ENCODE measurements at places on chromosomes 16 and 17.

- H3K27ac ChIP-seq, result peak overlapping the region; percentile 36
- H3K4me3 ChIP-seq, result no peak overlapping the region
- no peaks in the 10 kb centered on the region for H3K36me3 ChIP-seq
- peak; percentile 53 for DNase-seq
These were observed 18.5 kb downstream of the ARL4D start for GRCh38 chr17:43416998-43417890.

DNA sequence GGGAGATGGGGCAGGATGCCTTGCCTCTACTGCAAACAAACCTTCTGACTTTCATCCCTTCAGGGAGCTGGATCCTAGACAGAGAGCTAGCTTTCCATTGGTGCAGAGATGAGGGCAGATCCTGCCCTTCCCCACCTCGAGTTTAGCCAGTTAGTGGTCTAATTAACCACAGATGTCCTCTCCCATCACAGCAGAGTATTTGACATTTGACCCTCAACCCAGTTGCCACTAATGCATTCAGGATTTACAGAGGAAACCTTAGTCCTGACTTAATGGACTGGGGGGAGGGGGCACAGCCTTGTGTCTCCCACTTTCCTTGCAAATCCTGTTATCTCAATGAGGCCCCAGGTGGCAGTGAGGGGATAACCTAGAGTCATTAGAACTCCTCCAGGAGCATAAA is 10.2 kb downstream of the PIP4K2B start:
- no peak overlapping the region for H3K27ac ChIP-seq
- H3K36me3 ChIP-seq, result peaks cover 45% of the 10 kb centered on the region
- no peaks in the 10 kb centered on the region for H3K27me3 ChIP-seq
- no peak for DNase-seq
- no peak overlapping the region for H3K4me3 ChIP-seq

- H3K27me3 ChIP-seq, result no peaks in the 10 kb centered on the region
- H3K4me3 ChIP-seq, result no peak overlapping the region
- peaks cover 85% of the 10 kb centered on the region for H3K36me3 ChIP-seq
- H3K27ac ChIP-seq, result no peak overlapping the region
These were observed 26.8 kb upstream of the CAPN15 start for GRCh38 chr16:500709-501108.

DNA sequence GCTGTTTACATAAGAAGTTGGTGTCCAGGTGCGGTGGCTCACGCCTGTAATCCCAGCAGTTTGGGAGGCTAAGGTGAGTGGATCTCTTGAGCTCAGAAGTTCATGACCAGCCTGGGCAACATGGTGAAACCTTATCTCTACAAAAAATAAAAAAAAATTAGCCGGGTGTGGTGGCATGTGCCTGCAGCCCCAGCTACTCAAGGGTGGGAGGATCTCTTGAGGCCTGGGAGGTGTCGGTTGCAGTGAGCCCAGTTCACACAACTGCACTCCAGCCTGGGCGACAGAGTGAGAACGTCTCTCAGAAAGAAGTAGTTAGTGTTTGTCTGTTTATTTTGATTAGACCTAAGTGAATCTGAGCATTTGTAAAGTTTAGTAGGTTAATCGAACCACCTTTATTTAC is 12.8 kb downstream of the DDX19A start:
- peaks cover 87% of the 10 kb centered on the region for H3K36me3 ChIP-seq
- no peak for DNase-seq
- no peaks in the 10 kb centered on the region for H3K4me1 ChIP-seq
- no peak overlapping the region for H3K27ac ChIP-seq

DNA sequence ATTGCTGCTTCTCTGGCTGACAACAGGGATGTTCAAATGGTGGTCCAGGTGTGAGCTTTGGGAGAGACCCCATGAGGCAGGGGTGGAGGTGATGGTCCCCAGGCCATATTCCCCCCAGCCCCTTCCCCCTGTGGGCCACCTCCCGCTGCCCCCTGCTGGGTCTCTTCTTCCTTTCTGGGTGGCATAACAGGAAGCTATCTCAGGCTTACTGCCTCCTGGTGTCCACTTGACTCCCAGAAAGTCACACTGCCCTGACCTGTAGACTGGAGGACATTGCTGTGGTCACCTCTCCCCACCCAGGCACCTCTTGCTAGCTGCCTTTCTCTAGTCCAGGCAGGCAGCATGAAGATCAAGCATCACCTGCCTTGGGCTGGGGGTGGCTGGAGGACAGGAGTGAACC is 46.4 kb upstream of the PLCG2 start:
- H3K36me3 ChIP-seq, result no peaks in the 10 kb centered on the region
- H3K27me3 ChIP-seq, result no peaks in the 10 kb centered on the region
- H3K27ac ChIP-seq, result no peak overlapping the region
- DNase-seq, result no peak
- H3K4me3 ChIP-seq, result no peak overlapping the region
- peaks cover 12% of the 10 kb centered on the region for H3K4me1 ChIP-seq

DNA sequence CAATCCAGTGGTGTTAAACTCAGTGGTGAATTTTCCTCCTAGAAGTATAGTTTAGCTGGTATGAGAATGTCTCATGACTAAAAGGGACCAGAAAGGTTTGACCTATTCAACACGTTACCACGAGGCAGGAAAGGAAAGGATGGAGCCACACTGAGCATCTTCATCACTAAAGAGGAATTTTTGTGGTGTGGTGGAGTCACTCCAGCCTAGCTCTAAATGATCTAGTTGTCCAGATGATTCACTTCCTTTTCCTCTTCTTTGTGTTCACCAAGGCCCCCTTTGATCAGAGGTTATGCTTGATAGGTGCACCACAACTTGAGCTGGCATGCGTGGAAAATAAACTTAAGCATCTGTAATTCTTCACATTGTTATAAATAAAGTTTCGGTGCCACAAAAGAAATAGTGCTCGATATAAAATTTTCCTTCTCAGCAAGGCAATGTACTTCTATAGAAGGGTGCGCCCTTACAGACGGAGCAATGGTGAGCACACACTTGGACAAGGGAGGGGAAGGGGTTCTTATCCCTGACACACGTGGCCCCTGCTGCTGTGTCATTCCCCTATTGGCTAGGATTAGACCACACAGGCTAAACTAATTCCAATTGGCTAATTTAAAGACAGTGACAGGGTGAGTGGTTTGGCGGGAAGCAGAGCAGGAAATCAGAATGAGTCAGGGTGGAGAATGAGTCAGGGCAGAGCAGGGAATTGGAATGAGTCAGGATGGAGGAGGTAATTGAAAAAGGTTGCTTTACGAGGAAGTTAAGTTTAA is 254.6 kb downstream of the HS3ST3A1 start:
- no peak for DNase-seq
- no peaks in the 10 kb centered on the region for H3K4me1 ChIP-seq
- H3K27me3 ChIP-seq, result no peaks in the 10 kb centered on the region
- H3K27ac ChIP-seq, result no peak overlapping the region

DNA sequence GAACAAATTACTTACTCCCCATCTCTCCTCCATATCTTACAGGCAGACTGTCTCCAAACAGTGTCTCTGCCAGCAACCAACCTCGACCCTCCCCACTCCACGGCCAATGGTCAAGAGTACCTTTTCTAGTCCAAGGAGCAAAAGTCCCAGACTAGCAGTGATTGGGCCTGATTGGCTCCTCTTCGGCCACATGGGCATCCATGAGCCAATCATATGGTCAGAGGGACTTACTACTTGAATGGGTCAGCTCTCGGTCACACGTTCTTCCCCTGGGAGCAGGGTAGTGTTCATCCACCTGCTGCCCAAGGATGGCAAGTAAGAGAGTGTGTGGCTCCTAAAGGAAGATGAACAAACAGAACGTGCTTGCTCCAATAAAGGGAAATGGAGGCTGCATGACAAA is 84.6 kb downstream of the C16orf78 start:
- H3K4me1 ChIP-seq, result no peaks in the 10 kb centered on the region
- no peaks in the 10 kb centered on the region for H3K27me3 ChIP-seq

- peaks cover 3% of the 10 kb centered on the region for H3K4me1 ChIP-seq
- H3K27ac ChIP-seq, result no peak overlapping the region
- no peak overlapping the region for H3K4me3 ChIP-seq
- H3K27me3 ChIP-seq, result no peaks in the 10 kb centered on the region
- no peaks in the 10 kb centered on the region for H3K36me3 ChIP-seq
- DNase-seq, result no peak
These were observed 35.9 kb downstream of the HSBP1 start for GRCh38 chr16:83843657-83844056.

- no peaks in the 10 kb centered on the region for H3K27me3 ChIP-seq
- H3K36me3 ChIP-seq, result peaks cover 17% of the 10 kb centered on the region
- no peaks in the 10 kb centered on the region for H3K4me1 ChIP-seq
- no peak overlapping the region for H3K4me3 ChIP-seq
- no peak overlapping the region for H3K27ac ChIP-seq
- DNase-seq, result no peak
These were observed 40.1 kb downstream of the RANBP10 start for GRCh38 chr16:67766291-67766690.

DNA sequence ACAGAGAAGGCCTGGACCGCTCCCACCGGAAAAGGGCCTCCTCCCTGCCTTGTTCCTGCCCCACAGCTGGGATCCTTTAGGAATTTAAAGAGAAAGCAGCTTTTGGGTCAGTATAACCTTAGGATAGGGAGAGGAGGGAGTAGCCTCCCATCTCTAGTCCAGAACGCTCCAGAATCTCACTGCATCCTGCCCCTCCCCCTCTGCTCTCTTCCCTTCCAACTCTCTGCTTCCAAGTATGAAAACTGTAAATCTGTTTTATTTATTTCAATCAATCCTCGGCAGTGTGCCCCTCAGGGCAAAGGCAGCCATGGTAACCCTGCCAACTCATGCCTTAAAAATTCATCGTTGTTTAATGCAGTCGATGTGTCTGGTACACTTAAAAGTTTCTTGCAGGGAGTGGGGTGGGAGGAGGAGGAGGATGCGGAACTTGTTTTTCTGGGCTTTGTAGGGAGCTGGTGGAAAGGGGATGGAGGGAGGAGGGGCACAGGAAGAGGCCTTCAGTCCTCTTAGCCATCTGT is 21.2 kb upstream of the MTSS2 start:
- peak overlapping the region; percentile 67 for H3K27ac ChIP-seq
- H3K4me1 ChIP-seq, result peaks cover 97% of the 10 kb centered on the region
- H3K36me3 ChIP-seq, result peaks cover 42% of the 10 kb centered on the region
- no peaks in the 10 kb centered on the region for H3K27me3 ChIP-seq
- no peak for DNase-seq

DNA sequence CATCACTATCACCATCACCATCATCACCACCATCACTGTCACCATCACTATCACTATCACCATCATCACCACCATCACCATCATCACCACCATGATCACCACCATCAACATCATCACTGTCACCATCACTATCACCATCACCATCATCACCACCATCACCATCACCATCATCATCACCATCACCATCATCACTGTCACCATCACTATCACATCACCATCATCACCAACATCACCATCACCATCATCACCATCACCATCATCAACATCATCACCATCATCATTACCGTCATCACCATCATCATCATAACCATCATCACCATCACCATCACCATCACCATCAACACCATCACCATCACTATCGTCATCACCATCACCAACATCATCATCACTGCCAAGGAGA is 273.8 kb downstream of the FOXL1 start:
- H3K27ac ChIP-seq, result no peak overlapping the region
- no peaks in the 10 kb centered on the region for H3K27me3 ChIP-seq
- H3K4me1 ChIP-seq, result no peaks in the 10 kb centered on the region
- no peak overlapping the region for H3K4me3 ChIP-seq

- no peak overlapping the region for H3K27ac ChIP-seq
- DNase-seq, result no peak
These were observed 18.9 kb downstream of the CLTC start for GRCh38 chr17:59638553-59638952.

- no peak for DNase-seq
- H3K27ac ChIP-seq, result peak overlapping the region; percentile 99
- H3K4me1 ChIP-seq, result peaks cover 57% of the 10 kb centered on the region
- H3K36me3 ChIP-seq, result peaks cover 30% of the 10 kb centered on the region
These were observed 2.3 kb upstream of the HOXB2 start for GRCh38 chr17:48546924-48547807.

DNA sequence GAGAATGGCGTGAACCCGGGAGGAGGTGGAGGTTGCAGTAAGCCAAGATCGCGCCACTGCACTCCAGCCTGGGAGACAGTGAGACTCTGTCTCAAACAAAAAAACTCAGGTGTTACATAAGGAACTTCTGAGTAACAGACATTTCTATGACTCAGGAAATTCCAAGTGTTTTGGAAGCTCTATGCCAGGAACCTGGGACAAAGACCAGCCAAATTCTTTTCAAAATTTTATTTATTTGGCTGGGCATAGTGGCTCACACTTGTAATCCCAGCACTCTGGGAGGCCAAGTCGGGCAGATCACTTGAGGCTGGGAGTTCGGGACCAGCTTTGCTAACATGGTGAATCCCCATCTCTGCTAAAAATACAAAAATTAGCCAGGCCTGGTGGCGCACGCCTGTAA is 5.2 kb upstream of the SH2B1 start:
- DNase-seq, result no peak
- H3K36me3 ChIP-seq, result no peaks in the 10 kb centered on the region
- no peak overlapping the region for H3K27ac ChIP-seq
- no peak overlapping the region for H3K4me3 ChIP-seq
- no peaks in the 10 kb centered on the region for H3K27me3 ChIP-seq
- peaks cover 10% of the 10 kb centered on the region for H3K4me1 ChIP-seq

- H3K27me3 ChIP-seq, result no peaks in the 10 kb centered on the region
- H3K4me1 ChIP-seq, result peaks cover 43% of the 10 kb centered on the region
- no peak overlapping the region for H3K4me3 ChIP-seq
- H3K27ac ChIP-seq, result peak overlapping the region; percentile 50
These were observed 24.7 kb upstream of the ZNF469 start for GRCh38 chr16:88358023-88358420.

DNA sequence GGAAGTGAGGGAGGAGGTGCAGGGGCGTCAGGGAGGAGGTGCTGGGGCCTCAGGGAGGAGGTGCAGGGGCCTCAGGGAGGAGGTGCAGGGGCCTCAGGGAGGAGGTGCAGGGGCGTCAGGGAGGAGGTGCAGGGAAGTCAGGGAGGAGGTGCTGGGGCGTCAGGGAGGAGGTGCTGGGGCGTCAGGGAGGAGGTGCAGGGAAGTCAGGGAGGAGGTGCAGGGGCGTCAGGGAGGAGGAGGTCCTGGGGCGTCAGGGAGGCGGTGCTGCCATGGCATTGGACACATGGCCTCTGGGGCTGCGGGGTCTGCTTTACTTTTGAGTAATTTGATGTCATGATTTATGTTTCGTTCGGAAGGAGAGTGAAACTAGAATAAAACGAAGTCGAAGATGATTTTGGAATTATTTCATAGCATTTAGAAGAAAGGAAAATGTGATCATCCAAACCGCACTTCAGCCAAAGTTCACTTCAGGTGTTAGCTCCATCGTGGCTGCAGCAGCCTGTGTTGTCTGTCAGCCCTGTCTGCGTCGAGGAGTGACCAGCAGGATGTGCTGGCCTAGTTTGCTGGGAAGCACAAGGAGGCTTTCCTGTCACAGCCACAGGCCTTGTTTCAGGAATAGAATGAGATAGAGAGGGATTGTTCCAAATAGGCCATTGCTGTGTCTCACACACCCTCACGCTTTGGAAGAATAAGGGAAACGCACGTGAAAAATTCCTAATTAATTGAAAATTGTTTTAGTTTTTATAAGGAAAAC is 42.8 kb downstream of the RAB11FIP3 start:
- DNase-seq, result no peak
- H3K27me3 ChIP-seq, result no peaks in the 10 kb centered on the region

DNA sequence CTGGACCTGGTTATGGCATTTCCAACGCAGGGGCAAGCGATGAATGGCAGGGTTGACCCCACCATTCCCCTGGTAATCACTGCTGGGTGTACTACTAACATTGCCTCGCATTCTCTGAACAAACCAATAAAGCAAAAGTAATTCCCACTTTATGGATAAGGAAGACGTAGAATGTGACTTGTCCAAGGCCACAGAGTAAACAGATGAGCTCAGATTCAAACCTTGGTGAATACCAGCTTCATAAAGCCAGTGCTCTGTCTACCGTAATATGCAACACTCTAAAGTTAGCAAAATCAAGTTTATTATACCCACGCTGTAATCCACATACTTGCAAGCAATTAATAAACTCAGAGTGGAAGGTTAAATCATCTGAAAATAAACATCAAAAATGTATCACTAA is 59.6 kb downstream of the ANKFY1 start:
- H3K27me3 ChIP-seq, result no peaks in the 10 kb centered on the region
- peaks cover 27% of the 10 kb centered on the region for H3K36me3 ChIP-seq
- no peak overlapping the region for H3K27ac ChIP-seq
- peaks cover 2% of the 10 kb centered on the region for H3K4me1 ChIP-seq
- no peak for DNase-seq
